Prostate gland (tissue), 2 donors: ENCODE measurements at places on chromosomes 5 and 9.
A peak's percentile ranks its signal among the peaks of the same experiment; 100 is the strongest.

DNA sequence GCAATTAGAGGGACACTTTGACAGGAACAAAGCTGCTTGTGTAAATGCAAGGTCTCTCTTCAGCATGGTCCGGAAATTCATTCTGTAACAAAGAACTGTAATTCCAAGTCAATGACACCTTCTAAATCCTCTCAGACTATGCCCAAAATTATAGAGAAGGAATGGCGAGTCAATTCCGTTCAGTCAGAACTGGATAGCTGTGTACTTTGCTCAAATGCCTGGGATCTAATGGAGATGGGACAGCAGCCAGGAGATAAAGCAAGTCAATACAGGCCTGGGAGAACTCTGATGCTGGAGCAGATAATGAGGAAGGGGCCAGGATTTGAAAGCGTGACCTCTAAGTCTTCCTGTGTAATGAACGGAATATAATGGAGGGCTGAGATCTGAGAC lies 96.4 kb upstream of the SPRY4 start:
- peak; percentile 25 for DNase-seq

- DNase-seq: no peak
Observed at GRCh38 chr5:155987265-155987810, 339.6 kb upstream of the SGCD start.

- no peak for DNase-seq
Observed at GRCh38 chr5:73431204-73431851, 17.2 kb downstream of the FOXD1 start.

DNA sequence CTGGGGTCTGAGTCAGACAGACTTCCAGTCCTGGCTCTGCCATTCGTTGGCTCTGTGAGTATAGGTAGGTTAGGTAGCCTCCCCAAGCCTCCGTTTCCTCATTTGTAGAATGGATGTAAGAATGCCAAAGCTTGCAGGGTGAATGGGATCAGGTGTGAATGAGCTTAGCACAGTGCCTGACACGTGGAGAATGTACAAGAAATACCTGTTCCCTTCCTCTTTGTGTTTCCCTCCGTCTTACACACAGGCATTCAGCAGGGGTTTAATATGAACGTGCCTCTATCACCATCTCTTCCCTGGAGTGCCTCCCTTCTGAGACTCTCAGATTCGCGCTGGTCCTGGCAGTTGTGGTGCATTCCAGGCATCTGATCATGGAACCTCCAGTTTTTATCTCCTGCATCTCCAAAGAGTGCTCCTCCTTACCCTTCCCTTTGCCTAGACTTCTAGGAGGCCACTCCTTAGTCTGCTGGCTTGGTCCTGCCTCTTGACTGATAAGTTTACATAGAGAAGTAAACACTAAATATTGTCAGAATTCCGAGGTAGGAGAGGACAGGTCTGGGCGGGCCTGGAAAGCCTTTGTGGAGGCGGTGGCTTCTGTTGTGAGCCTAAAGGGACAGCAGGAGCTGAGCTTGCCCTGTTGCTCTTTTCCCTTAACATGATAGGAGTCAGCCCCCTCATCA lies 199.4 kb downstream of the AOPEP start:
- DNase-seq: peak; percentile 66
